Stimulated activated CD8-positive, alpha-beta memory T cell treated with anti-CD3 and anti-CD28 coated beads, Interleukin-15, amount 100 ng/mL, for 4 hours (primary cell): ENCODE measurements at places on chromosomes 2 and 18.

DNA sequence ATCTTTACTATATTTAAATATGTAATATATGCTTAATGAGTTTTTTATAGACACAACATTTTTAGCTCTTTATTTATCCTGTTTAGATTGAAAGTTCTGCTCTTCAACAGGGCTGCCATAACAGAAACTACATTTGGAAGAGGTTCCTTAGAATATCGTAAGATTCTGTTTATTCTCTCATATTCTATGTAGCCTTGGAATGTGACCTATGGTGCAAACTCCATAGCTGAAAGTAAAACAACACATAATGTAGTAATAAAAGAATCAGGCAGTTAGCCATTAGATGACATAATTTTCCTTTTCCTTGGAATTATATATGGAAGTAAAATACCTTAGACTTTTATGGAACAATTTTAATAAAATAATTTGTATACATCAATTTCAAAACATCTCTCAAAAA, 91.3 kb downstream of the ZNF804A start:
- DNase-seq = no peak

- DNase-seq = no peak
Measured at GRCh38 chr18:13800505-13801259, 23.3 kb upstream of the MC5R start.

GRCh38 chr2:161713706-161714105, 89.5 kb downstream of the SLC4A10 start:
- DNase-seq = no peak

- no peak for DNase-seq
Measured at GRCh38 chr18:47846431-47846830, 84.0 kb downstream of the SMAD2 start.

GRCh38 chr18:75384144-75384543, 43.4 kb downstream of the SMIM21 start:
- no peak for DNase-seq

DNA sequence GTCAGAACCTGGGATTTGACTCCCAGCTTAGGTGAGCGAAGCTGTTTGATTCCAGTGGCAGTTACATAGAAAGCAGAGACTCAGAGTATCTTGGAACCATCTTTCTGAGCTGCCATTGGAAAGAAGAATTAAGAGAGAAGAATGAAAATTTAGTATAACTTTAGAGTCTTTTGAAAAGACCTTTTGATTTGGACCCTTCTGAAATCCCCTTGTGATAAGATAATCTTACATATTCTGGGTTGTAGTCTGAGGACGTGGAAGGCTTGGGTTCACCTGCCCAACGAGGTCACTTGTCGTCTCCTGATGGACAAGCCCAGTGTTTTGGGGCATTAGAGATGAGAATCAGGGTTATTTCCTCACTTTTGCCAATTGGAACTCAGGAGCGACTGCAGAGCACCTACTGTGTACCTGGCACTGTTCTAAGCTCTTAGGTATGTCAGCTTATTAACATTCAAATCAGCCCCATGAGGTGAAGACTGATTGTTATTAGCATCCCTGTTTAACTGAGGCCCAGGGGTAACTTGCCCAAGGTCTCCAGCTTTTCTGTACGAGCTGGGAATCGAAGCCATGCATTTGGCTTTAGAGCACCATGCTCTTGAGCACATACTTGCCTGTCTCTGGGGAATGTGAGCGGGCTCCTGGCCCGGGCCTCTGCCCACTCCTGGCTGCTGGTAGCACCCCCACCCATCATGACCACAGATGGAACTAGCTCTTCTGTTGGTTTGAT, 2.9 kb downstream of the HK2 start:
- no peak for DNase-seq

GRCh38 chr2:187986390-187987105, 305.1 kb upstream of the GULP1 start:
- DNase-seq = no peak

DNA sequence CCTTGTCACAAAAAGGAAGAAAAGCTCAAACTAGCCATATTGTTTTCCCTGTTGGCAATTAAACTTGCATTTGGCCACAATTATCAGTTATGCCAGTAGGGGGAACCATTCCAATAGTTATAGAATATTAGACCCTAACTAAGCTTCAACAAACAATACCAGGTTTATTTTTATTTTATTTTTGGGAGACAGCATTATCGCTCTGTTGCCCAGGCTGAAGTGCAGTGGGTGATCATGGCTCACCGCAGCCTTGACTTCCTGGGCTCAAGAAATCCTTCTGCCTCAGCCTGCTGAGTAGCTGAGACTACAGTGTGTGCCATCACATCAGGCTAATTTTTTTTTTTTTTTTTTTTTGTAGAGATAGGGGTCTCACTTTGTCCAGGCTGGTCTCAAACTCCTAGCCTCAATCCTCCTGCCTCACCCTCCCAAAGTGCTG, 102.1 kb downstream of the ATAD2B start:
- DNase-seq = no peak

GRCh38 chr18:10847408-10847790, 302.0 kb downstream of the PIEZO2 start:
- no peak for DNase-seq

DNA sequence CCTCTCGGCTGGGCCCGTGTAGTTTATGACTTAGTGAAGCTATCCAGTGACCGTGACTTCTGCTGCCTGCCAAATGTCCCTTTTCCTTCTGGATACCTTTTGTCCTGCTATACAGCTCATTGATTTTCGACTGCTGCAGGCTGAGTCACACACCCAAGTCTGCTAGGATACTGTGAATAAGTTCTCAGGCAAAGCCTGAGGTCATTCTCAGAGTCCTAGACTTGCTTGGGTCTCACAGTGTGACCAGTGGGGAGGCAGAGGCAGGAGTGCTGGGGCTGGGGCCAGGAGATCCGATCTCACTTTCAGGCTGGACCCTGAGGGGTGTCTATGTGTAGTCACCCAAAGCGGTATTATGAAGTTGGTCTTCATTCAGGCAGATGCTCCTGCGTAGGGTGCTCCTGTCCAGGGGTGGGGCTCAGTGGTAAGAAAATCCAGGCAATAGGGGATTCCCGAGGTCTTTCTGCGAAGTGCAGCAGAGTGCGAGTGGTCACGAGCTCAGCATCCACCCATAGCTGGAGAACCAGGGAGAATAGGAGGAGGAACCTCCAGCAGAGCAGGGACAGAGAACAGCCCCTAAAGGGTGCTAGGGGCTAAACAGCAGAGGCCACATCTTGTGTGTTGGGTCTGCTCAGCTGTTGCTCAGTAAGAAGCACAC, 268.6 kb upstream of the NCKAP5 start:
- no peak for DNase-seq

DNA sequence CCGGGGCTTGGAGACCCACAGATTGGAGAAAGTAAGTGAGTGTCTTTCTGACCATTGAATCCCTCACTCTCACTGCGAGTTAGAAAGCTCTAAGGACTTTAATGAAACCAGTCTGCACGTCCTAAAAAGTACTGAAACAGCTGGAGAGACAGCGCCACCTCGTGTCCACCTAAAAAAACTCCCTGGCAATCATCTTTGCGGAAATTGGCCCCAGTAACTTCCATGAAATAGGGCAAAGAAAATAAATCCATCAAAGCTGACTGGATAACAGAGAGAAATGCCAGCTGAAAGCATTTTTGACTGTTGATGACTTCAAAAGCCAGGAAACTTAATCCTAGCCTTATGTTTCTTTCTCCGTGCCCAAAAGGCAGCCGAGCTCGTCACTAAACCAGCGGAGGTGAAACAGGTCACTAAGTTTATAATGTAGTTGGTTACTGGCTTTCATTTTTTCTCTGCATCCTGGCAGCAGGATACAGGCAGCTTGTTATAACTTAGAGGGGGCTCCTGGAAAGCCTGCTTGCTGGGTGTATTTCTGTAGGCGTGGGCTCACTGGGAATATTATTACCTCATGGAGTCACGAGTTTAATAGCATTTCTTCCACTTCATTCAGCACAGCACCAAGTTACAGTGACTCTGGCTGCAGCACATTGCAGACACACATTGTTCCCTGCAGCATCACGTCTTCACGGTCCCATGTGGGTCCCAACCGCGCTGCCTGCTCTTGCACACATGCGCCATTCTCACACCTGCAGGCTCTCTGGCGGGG, 266.5 kb downstream of the HRH4 start:
- DNase-seq = no peak

- DNase-seq = no peak
Measured at GRCh38 chr18:74980669-74981068, 228.3 kb downstream of the PTGR3 start.

DNA sequence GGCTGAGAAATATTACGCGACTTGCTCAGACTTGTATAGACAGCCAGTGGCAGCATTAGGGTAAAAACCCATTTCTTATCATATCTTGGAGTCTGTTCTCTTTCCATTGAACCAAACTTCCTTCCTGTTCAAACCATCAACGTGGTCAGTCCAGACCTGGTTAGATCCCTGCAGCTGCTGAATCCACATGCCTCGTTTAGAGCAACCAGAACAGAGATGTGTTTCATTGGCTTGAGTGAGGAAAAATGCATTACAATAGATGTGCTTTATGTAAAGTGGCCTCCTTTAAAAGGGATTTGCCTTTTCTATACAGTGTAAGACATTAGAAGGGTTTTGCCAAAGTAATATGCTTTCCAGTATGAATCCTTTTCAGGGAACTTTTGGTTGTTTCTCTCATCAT, 232.4 kb downstream of the MEIS1 start:
- DNase-seq = no peak

GRCh38 chr2:146908776-146909175, 936.1 kb upstream of the ACVR2A start:
- no peak for DNase-seq

GRCh38 chr18:29753379-29753778, 1289.2 kb downstream of the DSC3 start:
- DNase-seq = no peak

GRCh38 chr2:17971531-17972125, 93.2 kb downstream of the KCNS3 start:
- DNase-seq = no peak

GRCh38 chr18:65821911-65822310, 71.1 kb downstream of the CDH7 start:
- DNase-seq = no peak

GRCh38 chr2:48356701-48357325, 173.1 kb upstream of the STON1 start:
- DNase-seq = no peak

DNA sequence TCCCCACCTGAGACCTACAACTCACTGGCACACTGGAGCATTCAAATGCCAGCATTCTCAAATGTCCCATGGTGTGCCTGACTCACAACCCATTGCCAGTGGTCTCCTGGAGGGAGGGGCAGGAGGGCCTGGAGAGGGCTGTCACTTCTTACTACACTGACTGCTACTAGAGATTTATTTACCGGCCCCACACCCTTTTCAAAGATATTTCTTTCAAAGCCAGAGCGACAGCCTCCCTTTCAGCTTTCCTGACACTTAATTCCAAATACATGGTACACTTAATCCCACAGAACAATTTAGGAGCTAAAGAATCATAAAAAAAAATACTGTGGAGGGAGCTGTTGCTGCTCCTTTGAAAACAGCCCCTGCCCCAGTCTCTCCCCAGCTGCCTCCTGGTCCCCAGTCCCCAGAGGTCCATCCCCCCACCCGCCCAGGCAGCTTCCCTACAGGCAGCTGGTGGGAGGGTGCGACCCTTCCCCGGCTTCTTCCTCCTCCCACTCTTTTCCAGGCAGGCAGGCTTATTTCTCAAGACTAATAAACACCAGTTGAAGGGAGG, 129.1 kb upstream of the SMAD2 start:
- no peak for DNase-seq

DNA sequence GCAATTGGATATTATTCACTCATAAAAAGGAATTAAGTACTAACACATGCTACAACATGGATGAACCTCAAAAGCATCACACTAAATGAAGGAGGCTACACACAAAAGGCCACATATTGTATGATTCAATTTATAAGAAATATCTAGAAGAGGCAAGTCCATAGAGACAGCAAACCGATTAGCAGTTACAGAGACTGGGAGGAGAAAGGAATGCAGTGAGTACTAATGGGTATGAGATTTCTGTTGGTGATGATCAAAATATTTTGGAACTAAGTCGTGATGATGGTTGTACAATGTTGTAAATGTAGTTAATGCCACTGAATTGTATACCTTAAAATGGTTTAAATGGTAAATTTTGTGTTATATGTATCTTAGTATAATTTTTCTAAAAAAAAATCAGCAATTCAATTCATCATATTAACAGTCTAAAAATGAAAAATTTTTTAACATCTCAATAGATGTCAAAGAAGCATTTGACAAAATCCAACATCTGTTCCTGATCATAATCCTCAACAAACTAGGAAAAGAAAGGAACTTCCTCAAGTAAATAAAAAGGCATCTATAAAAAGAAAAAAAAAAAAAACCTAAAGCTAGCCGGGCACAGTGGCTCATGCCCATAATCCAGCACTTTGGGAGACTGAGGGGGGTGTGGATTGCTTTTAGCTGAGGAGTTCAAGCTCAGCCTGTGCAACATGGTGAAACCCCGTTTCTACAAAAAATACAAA, 98.1 kb downstream of the TGIF1 start:
- no peak for DNase-seq

GRCh38 chr2:181465676-181466375, 8.6 kb downstream of the ITGA4 start:
- no peak for DNase-seq

DNA sequence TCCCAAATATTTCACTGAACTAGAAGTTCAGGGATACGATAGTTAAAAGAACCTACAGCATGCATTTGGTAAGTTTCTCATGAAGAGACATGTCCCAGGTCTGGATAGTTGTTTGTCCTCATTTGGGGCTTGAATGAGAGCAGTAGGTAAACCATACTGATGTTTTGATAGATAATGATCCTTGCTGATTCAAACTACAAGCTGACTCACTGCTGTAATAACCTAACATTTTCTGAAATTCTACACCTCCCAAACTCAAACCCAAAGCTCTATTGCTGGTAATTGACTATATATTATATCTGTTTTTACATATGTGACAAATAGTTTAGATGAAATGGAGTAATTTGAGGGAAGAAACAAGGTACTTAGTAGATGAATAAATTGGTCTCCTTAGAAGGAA, 154.1 kb upstream of the BOD1L2 start:
- no peak for DNase-seq

GRCh38 chr2:38185012-38185491, 109.1 kb upstream of the CYP1B1 start:
- DNase-seq = no peak

DNA sequence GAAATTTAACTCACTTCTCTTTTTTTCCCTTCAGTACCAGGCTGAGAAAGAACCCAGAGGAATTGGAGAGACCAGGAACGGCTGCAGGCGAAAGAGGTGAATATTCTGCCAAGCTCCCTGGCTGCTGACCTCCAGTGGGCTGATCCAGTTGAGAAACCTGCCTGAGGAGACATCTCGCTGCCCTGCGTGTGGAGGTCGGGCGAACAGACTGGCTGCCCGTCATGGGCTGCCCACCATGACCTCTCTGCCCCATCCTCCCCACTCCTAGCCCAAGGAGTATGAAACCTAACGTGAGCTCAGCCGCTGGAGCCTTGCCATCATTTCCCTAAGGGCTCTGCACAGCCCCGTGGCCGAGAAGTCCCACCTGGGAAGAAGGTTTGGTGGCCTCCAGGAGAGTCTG, 148.8 kb upstream of the SALL3 start:
- no peak for DNase-seq

DNA sequence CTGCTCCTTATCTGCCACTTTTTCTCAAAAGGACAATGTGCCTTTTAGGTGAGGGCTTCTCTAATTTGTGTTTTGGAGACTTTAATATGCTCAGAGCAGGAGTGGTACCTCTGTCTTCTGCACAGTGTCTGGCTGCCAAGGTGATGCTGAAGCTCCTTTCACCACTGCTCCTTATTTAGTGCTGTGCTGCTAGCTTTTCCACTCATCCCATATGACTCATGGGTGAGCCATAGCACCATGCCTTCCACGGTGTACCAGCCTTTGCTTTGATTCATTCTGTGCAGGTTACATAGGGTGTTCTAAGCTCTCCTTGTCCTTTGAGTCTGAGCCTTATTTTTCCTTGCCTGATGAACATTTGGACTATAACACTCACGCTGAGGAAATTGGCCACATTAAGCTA, 202.4 kb downstream of the ARL6IP6 start:
- no peak for DNase-seq
